ENCODE measurements at places on chromosomes 7 and 10. TPM values are rescaled to one million over a fixed set of nuclear protein-coding genes. Genes with fewer than 3 reads are reported as not detected.

NOLC1 gene
- 42.5 TPM for polyA plus RNA-seq

GRCh38 chr7:158241919-158242318, 345.7 kb downstream of the PTPRN2 start:
- no peaks in the 10 kb centered on the region for H3K4me1 ChIP-seq
- no peak for DNase-seq
- H3K4me3 ChIP-seq, result no peak overlapping the region
- H3K36me3 ChIP-seq, result no peaks in the 10 kb centered on the region

DNA sequence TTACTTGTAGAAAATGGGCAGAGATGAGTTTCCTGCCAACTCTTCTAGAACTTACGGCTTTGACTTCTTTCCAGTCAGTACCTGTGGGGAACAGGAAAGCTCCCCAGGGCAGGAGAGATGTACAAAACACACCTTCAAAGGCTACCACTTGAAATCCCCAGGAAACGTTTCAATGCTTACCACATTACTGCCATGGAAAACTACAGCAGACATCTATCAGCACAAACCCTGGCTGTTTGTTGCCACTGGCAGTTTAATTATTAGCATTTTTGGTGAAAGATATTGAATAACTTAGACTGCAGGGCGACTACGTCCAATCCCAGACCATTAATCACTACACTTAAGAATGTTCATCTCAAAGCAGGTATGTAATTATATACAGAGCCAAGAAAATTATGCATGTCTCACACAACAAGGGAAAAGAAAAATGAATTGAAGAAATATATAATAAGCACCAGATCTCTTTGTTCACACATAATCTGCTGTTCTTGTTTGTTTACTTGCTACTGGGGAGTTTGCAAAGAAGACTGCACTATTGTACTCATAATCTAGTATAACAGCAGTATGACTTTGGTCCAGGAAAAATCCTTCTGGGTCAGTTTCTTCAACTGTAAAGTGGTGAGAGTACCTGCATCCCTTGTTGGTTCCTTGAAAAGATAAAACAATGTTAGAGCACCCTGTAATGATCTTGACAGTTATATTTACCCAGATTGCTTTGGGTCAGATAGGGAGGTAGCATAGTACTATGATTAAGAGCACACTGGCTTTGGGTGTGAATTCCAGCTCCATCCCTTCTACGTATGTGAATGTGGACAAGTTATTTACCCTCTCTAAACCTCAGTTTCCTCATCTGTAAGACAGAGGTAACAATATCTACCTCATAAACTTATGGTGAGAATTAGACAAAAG, 138.3 kb downstream of the DOCK4 start:
- DNase-seq, result no peak
- no peaks in the 10 kb centered on the region for H3K27me3 ChIP-seq
- H3K4me1 ChIP-seq, result no peaks in the 10 kb centered on the region
- H3K36me3 ChIP-seq, result no peaks in the 10 kb centered on the region
- H3K27ac ChIP-seq, result no peak overlapping the region

CFAP70 gene
- polyA plus RNA-seq, result 14.3 TPM

POLR2J gene
- polyA plus RNA-seq, result 67.1 TPM

- peaks cover 24% of the 10 kb centered on the region for H3K4me1 ChIP-seq
- H3K36me3 ChIP-seq, result peaks cover 8% of the 10 kb centered on the region
- peak overlapping the region; percentile 85 for H3K27ac ChIP-seq
- DNase-seq, result no peak
- H3K27me3 ChIP-seq, result no peaks in the 10 kb centered on the region
- peak overlapping the region; percentile 86 for H3K4me3 ChIP-seq
Observed at GRCh38 chr7:73739387-73739767, 775 bp upstream of the ABHD11 start.
